ENCODE measurements at places on chromosomes 2 and 18.
A peak's percentile ranks its signal among the peaks of the same experiment; 100 is the strongest.

DNA sequence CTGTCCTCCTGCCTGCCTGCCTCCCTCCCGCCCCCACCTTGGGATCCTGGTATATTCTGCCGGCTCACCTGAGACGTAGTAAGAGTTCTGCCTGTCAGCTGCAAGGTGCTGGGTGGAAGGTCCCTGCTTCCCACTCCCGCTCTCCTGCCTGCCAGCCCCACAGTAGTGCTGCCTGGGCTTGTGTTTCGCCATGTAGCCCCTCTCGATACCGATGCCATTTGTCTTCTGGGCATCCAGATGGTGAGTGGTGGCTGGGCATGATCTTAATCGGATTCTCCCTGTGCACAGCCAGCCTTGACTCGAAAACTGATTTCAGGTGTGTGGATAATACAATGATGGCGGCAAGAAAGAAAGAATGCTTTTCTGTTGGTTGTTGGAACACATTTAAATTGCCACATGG is 184.9 kb downstream of the AGAP1 start:
- H3K27ac ChIP-seq: no peak overlapping the region
- no peaks in the 10 kb centered on the region for H3K36me3 ChIP-seq
- no peak for DNase-seq
- no peaks in the 10 kb centered on the region for H3K27me3 ChIP-seq
- H3K4me1 ChIP-seq: no peaks in the 10 kb centered on the region

DNA sequence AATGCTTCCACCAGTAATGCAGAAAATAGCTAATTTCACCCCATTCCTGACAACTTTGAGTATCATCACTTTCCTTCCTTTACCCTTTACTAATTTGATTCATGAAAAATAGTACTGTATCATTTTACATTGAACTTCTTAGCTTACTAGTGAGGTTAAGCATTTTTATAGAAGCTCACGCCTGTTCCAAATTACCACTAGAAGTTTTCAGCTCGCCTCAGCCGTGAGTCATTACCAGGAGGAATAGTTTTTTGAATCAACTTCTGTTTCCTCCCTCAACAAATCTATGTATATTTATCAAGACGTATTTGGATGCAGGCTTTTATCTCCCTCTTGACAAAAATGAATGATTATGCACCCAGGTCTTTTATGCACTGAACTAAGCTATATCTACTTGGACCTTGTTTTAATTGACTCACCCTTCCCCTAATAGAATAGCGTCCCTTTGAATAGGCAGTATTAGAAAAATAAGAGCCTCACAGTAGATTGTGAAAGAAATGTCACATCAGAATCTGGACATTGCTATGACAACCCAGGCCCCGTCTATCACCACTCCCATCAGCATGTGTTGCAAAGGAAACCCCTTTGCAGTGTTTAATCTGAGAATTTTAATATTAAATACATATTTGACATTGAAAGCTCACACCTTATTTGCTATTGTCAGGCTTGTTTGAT is 207.4 kb upstream of the NRP2 start:
- no peaks in the 10 kb centered on the region for H3K36me3 ChIP-seq
- DNase-seq: no peak
- no peaks in the 10 kb centered on the region for H3K4me1 ChIP-seq
- no peak overlapping the region for H3K4me3 ChIP-seq
- no peaks in the 10 kb centered on the region for H3K27me3 ChIP-seq
- H3K27ac ChIP-seq: no peak overlapping the region

DNA sequence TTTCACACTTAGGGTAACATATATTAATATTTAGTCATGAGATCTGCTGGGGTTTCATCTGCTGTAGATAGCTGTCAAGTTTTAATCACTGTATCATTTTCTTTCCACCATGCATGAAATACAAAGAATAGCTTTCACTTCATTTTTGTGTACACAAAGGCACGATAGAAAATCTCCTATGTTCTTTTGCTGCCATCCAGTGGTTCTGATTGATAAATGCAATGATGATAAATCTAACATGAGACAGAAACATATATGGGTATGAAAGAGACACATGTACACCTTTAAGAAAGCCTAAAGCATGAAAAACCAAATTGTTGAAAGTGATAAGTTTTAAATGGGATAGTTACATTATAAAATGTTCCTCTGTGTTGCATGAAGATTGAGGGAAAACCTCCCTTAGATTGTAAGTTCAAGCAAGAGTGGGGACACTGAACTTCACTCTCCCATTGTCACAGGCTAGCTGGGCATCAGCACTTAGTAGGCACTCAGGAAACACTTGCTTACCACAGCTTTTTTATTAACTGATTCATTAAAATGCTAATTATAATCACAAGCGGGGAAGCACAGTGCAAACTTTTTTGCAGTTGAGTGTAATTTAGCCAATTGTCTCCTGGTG is 31.2 kb downstream of the C1D start:
- no peak overlapping the region for H3K27ac ChIP-seq
- no peaks in the 10 kb centered on the region for H3K4me1 ChIP-seq
- peak; percentile 46 for DNase-seq
- peaks cover 3% of the 10 kb centered on the region for H3K27me3 ChIP-seq
- no peaks in the 10 kb centered on the region for H3K36me3 ChIP-seq

- no peak for DNase-seq
- H3K4me3 ChIP-seq: no peak overlapping the region
- H3K27me3 ChIP-seq: no peaks in the 10 kb centered on the region
- peaks cover 41% of the 10 kb centered on the region for H3K36me3 ChIP-seq
- H3K4me1 ChIP-seq: peaks cover 16% of the 10 kb centered on the region
These were observed 8.6 kb downstream of the AMMECR1L start for GRCh38 chr2:127877136-127877535.

DNA sequence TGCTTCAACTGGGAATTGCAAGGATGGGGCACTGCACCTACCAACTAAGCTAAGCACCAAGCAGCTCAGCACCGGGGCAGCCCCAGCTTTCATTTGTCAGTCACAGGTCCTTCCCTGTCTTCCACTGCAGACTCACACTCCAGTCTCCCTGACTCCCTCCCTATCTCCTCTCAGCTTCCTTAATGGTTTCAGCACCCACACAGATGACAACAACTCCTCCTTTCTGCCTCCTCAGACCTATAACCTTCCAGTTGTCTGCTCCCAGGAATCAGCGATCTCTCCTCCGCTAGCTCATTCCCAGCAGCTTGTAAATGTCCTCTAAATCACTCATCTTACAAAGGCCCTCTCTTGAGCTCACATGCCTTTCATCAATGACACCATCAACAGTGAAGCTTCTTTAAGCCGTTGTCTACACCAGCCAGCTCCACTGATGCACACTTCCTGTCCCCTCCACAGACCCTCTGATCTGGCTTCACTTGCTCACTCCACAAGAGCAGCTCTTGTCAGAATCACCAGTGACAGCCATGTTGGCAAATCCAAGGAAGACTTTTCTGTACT is 32.1 kb downstream of the CLASP1 start:
- H3K27me3 ChIP-seq: no peaks in the 10 kb centered on the region
- H3K4me3 ChIP-seq: no peak overlapping the region
- H3K4me1 ChIP-seq: no peaks in the 10 kb centered on the region
- no peak for DNase-seq

- no peaks in the 10 kb centered on the region for H3K4me1 ChIP-seq
- no peak for DNase-seq
- no peaks in the 10 kb centered on the region for H3K36me3 ChIP-seq
These were observed 112.3 kb upstream of the ZNF521 start for GRCh38 chr18:25464227-25464626.

- H3K27me3 ChIP-seq: peaks cover 1% of the 10 kb centered on the region
- no peaks in the 10 kb centered on the region for H3K36me3 ChIP-seq
- peaks cover 34% of the 10 kb centered on the region for H3K4me1 ChIP-seq
- no peak for DNase-seq
- H3K27ac ChIP-seq: no peak overlapping the region
These were observed 2.0 kb upstream of the ITGA6 start for GRCh38 chr2:172425336-172425735.

GRCh38 chr2:150675807-150676206 is 188.3 kb upstream of the RND3 start:
- no peak for DNase-seq
- H3K27me3 ChIP-seq: no peaks in the 10 kb centered on the region
- no peak overlapping the region for H3K4me3 ChIP-seq
- no peaks in the 10 kb centered on the region for H3K36me3 ChIP-seq
- no peaks in the 10 kb centered on the region for H3K4me1 ChIP-seq

DNA sequence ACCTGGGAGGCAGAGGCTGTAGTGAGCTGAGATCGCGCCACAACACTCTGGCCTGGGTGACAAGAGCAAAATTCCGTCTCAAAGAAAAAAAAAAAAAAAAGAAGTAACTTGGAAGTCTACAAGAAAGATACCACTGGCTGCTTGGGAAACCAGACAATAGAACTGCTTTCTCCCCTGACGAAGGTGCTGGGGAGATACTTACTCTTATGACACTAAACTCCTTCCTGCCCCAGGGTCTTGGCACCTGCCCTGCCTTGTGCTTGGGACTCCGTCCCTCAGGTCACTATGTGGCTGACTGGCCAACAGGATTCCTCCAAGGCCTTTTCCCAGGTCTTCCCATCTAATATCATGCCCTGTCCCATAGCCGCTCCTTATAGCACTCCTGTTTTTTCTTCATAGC is 30.7 kb downstream of the INPP5D start:
- peaks cover 48% of the 10 kb centered on the region for H3K36me3 ChIP-seq
- peaks cover 41% of the 10 kb centered on the region for H3K4me1 ChIP-seq
- no peak overlapping the region for H3K27ac ChIP-seq
- no peak overlapping the region for H3K4me3 ChIP-seq

DNA sequence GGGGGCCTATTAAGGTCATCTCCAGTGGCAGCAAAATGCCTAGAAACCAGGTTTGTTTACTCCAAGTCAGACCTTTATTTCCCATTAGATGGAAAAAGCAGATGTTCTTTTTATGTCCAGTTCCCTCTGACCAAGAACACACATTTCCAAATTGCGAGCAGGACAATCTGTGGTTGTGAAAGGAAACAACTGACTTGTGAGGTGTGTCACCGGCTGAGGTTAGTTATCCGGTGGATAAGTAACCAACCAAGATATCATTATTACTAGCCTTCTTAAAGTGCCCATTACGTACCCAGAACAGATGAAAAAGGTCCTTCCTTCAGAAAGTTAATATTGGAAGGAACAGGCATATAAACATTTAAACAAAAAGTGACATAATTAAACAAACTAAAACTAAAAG is 112.9 kb downstream of the THADA start:
- no peaks in the 10 kb centered on the region for H3K4me1 ChIP-seq
- H3K27ac ChIP-seq: no peak overlapping the region
- no peaks in the 10 kb centered on the region for H3K27me3 ChIP-seq
- H3K36me3 ChIP-seq: peaks cover 7% of the 10 kb centered on the region

GRCh38 chr2:112880091-112880531 is 30.9 kb upstream of the IL37 start:
- no peak overlapping the region for H3K27ac ChIP-seq
- H3K4me1 ChIP-seq: peaks cover 12% of the 10 kb centered on the region
- DNase-seq: no peak
- no peaks in the 10 kb centered on the region for H3K27me3 ChIP-seq
- H3K36me3 ChIP-seq: no peaks in the 10 kb centered on the region
- H3K4me3 ChIP-seq: no peak overlapping the region

DNA sequence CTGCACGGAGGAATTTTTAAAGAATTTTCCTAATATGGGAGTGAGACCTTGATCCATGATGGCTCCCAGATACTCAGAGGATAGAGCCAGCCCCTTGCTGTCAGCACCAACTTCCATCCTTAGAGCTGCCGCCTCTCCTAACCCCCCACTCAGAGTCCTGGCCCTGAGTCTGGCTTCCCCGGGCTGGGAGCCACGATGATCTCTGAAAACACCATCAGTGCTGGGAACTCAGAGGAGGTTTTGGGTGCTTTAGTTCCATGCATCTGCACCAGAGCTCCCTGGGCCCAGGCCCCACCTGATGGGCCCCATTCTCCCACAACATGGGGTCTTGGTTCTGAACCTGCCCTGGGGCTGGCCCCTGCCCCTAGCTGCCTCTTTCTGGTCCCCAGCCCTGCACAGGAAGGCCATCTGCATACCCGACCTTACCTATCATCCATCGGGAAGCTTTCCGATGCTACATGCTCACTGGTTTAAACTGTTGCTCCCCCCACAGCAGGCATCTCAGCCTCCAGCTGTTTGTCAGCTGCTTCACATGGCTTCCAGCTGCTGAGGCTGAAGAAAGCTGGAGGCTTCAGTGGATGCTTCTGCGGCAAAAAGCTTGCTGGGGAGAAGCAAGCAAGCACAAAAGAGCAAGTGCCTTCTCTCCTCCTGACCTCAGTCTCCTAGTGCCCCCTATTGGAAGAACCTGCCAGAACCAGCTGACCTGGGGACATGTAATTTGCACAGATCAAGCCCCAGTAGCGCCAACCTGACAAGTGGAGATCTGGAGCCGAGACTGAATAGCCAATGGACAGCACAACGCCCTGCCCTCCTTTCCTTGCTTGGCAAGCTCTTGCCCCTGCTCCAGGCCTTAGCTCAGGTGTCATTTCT is 24.2 kb upstream of the RHOB start:
- H3K36me3 ChIP-seq: no peaks in the 10 kb centered on the region
- H3K27me3 ChIP-seq: no peaks in the 10 kb centered on the region
- no peak overlapping the region for H3K27ac ChIP-seq
- H3K4me3 ChIP-seq: no peak overlapping the region
- no peak for DNase-seq
- peaks cover 11% of the 10 kb centered on the region for H3K4me1 ChIP-seq

GRCh38 chr2:65678779-65679391 is 246.5 kb upstream of the SPRED2 start:
- H3K4me3 ChIP-seq: no peak overlapping the region
- H3K27me3 ChIP-seq: peaks cover 3% of the 10 kb centered on the region
- no peak for DNase-seq
- H3K27ac ChIP-seq: no peak overlapping the region
- H3K4me1 ChIP-seq: no peaks in the 10 kb centered on the region

DNA sequence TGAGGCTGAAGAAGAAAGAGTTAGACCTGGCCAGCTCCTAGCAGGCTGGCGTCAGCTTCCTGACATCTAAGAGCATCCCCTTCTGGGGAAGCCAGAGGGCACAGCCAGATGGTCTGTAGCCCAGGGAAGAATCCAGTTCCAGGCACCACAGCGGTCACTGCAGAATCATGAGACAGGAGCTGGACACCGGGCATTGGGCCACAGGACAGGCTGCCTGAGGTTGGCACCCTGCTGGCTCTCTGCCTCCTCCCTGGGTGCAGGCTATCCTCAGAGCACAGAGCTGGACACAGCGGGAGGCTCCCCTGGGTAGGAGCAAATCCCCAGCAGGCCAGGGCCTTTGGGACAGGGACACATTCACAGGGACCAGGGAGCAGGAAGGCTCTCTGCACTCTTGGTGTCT is 19.8 kb upstream of the ATOH8 start:
- DNase-seq: no peak
- no peaks in the 10 kb centered on the region for H3K36me3 ChIP-seq
- H3K27ac ChIP-seq: no peak overlapping the region
- peaks cover 2% of the 10 kb centered on the region for H3K4me1 ChIP-seq
- H3K27me3 ChIP-seq: peaks cover under 1% of the 10 kb centered on the region
- H3K4me3 ChIP-seq: no peak overlapping the region

- no peaks in the 10 kb centered on the region for H3K36me3 ChIP-seq
- DNase-seq: no peak
- no peak overlapping the region for H3K4me3 ChIP-seq
- H3K27me3 ChIP-seq: no peaks in the 10 kb centered on the region
- no peak overlapping the region for H3K27ac ChIP-seq
These were observed 559.8 kb upstream of the FANCL start for GRCh38 chr2:58800881-58801280.

- no peaks in the 10 kb centered on the region for H3K4me1 ChIP-seq
- no peak overlapping the region for H3K4me3 ChIP-seq
- H3K36me3 ChIP-seq: no peaks in the 10 kb centered on the region
- no peak for DNase-seq
- H3K27me3 ChIP-seq: peaks cover 6% of the 10 kb centered on the region
- H3K27ac ChIP-seq: no peak overlapping the region
These were observed 7.3 kb upstream of the PRLH start for GRCh38 chr2:237558961-237559641.

- no peaks in the 10 kb centered on the region for H3K36me3 ChIP-seq
- H3K27ac ChIP-seq: no peak overlapping the region
- no peak overlapping the region for H3K4me3 ChIP-seq
- no peaks in the 10 kb centered on the region for H3K4me1 ChIP-seq
These were observed 64.4 kb upstream of the RAPH1 start for GRCh38 chr2:203599509-203599908.

Data from CD4-positive, CD25-positive, alpha-beta regulatory T cell (primary cell).